ENCODE measurements at places on chromosomes 6 and 20.

GRCh38 chr6:136990754-136991153 is 54.0 kb downstream of the IL20RA start:
- no peak for DNase-seq

DNA sequence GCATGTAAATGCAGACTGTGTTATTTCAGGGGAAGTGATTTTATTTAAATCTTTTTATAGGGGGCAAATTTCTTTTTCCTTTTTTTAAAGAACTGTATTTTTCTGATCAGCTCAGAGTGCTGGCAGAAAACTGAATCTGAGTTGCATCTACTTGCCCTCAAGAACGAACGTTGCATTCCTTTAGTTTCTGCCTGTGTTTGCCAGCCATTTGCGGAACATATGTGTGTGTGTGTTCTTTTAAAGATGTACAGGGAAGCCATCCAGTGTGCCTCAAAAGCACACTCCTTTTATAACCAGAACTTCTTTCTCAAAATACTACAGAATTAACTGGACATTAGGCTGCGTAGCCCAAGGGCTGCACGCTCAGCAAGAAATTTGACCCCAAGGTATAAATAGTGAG is 25.8 kb upstream of the INSM1 start:
- DNase-seq: no peak

DNA sequence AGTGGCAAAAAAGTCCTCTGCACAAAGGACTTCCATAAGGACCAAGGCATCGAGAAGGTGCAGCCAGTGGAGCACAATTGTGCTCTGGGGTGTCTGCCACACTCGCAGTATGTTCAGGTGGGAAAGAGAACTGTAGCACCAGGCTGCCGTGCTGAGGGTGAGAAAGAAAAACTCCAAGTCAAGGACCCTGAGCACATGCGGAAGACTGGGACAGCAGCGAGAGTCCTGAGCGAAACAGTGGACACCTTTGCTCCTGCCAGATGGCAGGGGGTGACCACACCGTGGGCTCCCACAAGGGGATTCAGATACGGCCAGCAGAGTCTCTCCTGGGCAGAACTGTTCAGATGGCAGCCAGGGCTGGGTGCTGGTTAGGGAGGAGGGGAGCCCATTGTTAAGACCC is 73.6 kb downstream of the POPDC3 start:
- no peak for DNase-seq

DNA sequence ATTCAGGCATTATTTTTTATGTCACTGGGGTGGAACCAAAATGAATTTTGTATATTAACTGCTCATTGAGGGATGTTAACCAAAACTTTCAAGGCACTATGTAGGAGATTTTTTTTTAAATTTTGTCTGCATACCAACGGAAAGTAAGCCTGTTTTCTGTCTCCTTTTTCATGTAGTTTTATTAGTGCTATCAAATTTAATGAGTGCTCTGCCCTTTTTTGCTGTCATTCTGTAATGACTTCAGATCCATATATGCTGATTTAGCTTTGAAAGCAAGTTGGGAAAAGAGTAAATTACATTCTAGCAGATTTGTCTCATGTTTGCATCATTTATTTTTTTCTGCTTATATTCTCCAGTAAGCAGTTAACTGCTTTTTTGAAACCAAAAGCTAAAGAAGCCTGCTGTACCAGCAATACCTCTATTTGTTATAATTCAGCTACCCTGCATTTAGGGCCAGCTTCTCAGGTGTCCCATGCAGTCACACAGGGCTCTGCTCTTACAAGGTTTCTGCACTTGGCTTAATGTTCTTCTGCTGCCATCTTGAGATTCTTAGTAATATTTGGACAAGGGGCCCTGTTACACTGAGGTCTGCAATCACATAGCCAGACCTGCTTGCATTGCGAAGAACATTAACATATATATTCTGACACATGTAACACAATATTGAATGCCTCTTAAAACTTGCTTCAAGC is 429.0 kb downstream of the UTRN start:
- no peak for DNase-seq

GRCh38 chr6:112441607-112442006 is 94.5 kb downstream of the RFPL4B start:
- no peak for DNase-seq

DNA sequence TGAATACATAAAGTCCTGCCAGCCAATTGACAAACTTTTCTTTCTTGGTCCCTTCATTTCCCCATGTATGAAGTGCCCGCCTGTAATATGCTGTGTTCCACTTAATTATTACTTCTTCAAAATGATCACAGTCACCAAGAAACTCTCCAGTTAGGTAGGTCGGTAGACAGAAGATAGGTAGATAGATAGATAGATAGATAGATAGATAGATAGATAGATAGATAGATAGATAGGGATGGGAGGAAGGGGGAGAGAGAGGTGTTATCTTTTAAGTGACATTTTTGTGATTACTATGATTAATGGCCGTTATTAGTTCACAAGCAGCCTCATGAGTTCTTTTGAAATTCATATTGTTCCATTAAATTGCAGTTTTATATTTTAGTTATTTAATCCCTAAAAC is 79.5 kb upstream of the TPD52L1 start:
- no peak for DNase-seq

DNA sequence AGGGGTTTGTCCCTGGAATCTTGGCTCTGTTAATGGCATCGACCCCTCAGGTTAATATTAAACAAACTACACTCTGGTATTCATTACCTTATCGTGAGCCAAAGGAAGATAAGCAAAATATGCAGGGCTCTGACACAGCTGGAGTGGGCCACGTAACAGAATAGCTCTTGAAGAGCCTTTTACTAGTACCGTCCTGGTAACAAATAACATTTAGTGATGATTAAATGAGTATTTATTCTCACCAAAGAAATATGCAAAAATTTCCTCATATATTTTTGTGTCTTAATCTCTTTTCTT is 20.1 kb upstream of the UTRN start:
- no peak for DNase-seq

- DNase-seq: no peak
Measured at GRCh38 chr6:167697316-167697715, 129.4 kb upstream of the AFDN start.

GRCh38 chr6:105884426-105884825 is 201.7 kb upstream of the PRDM1 start:
- DNase-seq: no peak

DNA sequence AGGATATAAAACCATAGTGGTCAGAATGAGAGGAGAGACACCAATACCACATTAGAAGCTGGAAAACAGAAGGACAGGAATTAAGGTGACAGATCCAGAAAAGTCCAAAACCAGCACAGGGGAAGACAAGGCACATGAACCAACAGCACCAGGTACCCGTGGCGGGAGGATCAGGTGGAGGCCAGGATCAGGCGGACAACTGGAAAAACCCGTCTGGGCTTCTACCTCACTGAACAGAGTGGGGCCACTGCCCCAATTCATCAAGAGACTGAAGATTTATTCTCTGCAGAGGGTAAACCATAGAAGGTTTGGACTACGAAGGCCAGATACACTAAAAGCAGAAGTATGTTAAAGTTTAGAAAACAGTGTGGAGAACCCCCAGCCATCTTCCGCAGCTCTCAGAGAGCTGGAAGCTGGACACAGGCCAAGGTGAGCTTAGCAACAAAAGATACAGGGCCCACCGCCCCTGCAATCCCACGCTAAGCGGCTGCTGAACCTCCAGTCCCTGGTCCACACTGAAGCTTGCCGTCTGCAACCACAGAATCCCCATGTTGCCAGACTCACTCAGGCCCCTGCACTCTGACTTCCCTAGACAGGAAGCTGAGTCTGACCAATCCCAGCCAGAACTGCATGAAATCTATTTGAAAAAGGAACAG is 29.9 kb downstream of the ABHD12 start:
- no peak for DNase-seq

- no peak for DNase-seq
Measured at GRCh38 chr6:33860706-33861474, 57.1 kb upstream of the MLN start.
